ENCODE measurements at places on chromosomes 4 and X. TPM values are rescaled to one million over a fixed set of nuclear protein-coding genes. Genes with fewer than 3 reads are reported as not detected.

GRCh38 chr4:144597171-144597570 lies 48.8 kb upstream of the HHIP start:
- no peak for DNase-seq

NSUN7 gene
- 1.3 TPM for total RNA-seq

- DNase-seq, result no peak
These were observed 7.2 kb downstream of the PRKG2 start for GRCh38 chr4:81207828-81208227.

DNA sequence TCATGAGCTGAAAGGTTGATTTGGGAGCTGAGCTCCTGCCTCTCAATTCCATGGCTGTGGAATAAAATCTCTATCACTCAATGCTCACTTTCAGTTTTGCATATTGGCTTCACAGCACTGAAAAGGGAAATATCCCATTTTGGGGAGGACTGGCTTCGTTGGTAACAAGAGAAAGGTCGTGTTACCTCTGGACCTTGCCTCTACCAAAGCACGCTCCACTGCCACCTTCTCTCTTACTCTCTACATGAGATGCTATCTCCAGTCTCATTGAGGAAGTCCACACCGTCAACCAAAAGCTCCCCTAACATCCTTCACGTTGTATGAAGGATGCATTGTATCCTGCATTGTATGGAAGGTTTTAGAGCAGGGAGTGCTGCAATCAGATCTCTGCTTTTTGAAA lies 195.0 kb upstream of the LDB2 start:
- no peak for DNase-seq

MAGEC1 gene
- not detected for total RNA-seq

DNA sequence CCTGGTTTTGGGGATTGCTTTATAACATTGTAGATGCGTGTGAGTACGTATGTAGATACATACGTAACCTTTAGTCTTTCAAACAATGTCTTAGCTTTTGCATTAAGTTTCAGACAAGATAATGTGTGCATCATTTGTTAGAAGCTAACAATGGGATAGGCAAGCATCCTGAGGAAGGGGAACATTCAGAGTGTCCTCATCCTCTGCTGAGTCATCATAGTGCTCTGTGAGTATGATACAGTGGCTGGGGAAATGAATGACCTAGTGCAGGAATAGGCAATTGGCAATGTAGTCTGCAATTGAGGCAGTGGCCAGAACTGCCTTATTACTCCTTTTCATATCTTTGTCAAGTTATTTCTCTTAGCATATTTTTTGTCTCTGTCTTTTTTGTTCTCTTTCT lies 7.3 kb downstream of the NAP1L5 start:
- no peak for DNase-seq

DNA sequence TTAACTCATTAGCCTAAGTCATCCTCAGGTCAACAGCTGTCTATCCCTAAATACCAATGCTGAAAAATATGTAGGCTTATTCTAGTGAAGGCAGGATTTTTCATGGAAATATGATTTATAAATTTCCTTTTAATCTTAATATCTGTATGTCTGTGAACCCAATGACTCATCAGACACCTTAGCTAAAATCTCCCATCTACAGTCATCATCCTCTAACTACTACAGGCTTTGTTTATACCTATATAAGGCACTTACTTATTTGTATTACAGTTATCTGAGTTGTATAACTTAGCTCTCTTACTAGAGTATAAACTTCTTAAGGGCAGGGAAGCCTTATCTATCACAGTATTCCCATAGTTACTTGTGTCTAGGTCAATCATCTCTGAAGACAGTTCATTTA lies 24.2 kb downstream of the AMMECR1 start:
- DNase-seq, result no peak

DNA sequence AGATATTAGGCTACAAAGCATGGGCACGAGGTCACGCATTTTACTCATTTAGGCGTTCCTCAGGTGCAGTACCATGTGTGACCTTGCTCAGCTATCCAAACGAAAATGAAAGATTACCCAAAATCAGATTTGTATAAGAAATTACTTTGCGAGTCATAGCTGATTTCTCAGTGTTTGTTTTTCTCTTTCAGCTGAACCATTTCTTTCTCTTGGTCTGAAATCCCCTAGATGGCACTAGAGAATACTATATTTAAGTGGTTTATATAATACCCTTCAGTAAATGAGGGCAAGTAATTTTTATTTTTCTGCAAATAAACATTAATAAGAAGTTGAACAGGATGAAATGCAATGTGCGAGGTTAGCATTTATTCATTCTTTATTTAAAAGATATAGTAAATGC lies 496.6 kb downstream of the STIM2 start:
- no peak for DNase-seq

DNA sequence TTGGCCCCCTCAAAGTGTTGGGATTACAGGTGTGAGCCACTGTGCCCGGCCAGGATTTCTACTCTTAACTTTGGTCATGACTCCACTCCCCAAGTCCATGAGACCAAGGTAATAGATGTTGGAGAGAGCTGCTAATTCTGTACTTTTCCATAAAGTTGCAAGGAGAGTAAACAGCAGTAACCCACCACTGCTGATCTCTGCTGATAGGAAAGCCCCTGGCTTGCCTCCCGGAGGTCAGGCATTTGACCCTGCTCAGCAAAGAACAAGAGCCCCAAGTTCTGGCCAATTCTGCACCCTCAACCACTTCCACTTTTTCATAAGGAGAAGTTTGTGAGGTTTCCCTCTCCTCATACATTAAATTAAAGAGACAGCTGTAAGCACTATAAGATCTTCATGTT lies 143.0 kb downstream of the RASL11B start:
- DNase-seq, result no peak

DNA sequence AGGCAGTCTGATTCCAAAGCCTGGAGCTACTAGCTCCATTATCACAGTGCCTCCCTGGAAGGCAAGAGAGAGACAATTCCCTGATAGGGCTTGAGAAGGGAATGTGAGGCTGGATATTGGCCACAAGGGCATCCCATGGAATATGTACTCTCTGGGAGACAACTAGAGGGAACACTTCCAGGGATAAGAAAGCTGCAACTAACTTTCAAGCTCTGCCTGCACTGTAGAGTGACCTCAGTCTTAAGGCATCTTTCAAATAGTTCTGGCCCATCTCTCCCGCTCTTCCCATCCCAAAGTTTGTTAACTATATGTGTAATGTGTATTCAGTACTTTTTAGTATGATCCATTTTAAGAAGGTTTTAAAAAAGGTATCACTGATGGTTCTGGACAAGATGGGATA lies 13.1 kb upstream of the RNF212 start:
- no peak for DNase-seq

GRCh38 chr4:158155656-158156356 lies 17.0 kb downstream of the GASK1B start:
- no peak for DNase-seq

- no peak for DNase-seq
These were observed 168.4 kb upstream of the WDR1 start for GRCh38 chr4:10285028-10285427.

DNA sequence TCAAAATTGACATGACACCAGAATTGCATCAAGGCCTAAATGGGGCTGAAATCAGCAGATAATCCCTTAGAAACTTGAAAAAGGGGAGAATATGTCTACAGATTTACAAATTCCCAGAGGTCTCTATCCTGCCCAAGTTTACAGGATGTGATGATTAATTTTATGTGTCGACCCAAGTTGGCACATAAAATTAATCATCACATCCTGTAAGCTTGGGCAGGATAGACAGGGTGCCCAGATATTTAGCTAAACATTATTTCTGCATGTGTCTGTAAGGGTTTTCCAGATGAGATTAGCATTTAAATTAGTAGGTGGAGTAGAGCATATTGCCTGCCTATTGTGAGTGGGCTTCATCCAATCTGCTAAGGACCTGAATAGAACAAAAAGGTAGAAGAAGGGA lies 52.3 kb downstream of the ARHGEF6 start:
- no peak for DNase-seq

P2RY4 gene
- 0.28 TPM for total RNA-seq

- no peak for DNase-seq
These were observed 566.3 kb downstream of the IL15 start for GRCh38 chr4:142202404-142203332.

GRCh38 chr4:93303440-93303839 lies 525.1 kb upstream of the ATOH1 start:
- DNase-seq, result no peak

DNA sequence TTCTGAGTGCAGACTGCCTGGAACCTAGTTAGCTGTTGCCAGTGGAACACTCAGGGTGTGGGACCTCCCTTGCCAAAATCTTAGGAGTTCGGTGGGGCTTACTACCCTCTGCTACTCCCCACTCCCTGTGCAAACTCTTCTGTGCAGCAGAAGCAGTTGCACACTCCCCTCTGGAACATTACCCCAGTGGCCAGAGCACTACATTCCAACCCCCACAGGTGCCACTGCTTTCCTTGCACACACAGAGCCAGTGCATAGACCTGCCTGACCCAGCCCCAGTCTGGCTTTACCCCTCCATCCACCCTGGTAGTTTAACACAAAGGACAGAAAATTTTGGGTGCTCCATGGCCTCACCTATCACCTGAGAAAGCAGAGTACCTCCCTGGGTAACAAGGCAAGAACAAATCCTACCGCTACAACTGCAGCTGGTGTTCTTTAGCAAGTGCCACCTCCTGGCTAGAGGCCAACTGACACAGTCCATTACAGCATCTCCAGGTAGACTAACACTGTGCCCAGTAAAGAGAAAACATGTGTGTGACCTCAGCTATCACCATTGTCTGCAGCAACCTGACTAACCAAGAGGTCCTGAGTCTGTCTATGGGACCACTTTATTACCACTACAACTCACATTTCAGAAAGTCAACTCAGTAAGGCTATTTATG lies 11.5 kb upstream of the RASSF6 start:
- no peak for DNase-seq

FUNDC2 gene
- 110 TPM for total RNA-seq

RHOXF2 gene
- not detected for total RNA-seq

- DNase-seq, result no peak
These were observed 21.4 kb upstream of the ANXA10 start for GRCh38 chr4:168070903-168071302.

DNA sequence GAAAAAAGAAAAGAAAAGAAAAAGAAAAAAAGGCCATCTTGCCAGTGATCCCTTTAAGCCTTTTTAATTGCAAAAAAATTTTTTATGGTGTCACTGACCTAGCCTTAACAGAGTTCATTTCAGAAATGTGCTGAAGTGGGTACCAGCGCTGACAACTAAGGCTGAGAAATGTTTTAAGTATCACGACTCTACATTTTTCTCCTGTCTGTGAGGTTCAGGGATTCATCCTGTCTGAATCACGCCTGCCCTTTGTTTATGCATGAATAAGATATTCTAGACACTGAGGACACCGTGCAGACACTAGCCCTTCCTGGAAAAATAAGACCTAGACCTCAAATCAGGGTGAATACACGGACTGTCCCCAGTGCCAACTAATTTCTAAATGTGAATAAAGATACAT lies 154.4 kb upstream of the NOCT start:
- no peak for DNase-seq

DNA sequence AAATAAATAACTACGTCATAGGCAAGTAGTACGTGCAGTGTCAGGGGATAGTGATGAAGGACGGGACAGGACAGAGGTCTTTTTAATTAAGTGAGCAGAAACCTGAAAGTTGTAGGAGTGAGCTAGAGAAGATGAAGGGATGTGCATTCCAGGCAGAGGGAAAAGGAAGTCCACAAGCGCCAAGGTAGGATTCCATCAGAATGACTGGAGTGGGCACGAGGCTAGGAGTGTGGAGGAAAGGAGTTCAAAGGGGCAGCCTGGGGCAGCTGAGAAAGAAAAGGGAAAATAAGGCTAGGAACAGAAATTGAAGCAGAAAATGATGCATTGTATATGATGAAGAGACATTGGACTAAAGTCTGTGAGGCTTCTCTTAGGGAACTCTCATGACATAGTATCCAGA lies 192.2 kb upstream of the TLL1 start:
- DNase-seq, result no peak

DNA sequence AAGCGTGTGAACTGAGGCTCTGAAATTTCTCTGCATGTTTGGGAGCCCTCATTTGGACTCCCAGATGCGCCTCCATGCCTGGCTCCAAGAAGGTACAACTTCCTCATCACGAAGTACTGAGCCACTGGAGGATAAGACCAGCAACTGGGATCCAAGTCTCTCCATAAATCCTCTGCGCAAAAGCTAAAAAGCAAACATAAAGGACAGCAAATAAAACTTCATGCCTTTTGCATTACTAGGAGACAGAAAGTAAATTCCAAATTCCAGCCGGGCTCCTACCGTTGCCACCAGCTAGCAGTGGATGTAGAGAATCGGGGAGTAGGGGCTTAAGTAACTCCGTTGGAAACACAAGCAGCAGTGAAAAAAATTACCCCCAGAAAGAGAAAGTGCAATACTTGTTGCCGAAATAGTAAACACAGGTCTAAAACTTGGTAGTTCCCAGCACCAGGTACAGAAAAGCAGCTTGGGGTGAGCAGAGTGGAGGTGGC lies 477.1 kb upstream of the TENM3 start:
- no peak for DNase-seq

GRCh38 chr4:100289530-100289888 lies 99.2 kb upstream of the DDIT4L start:
- DNase-seq, result no peak

- no peak for DNase-seq
These were observed 116.0 kb upstream of the RPS6KA3 start for GRCh38 chrX:20382518-20383297.

DCLK2 gene
- total RNA-seq, result 8.8 TPM

DNA sequence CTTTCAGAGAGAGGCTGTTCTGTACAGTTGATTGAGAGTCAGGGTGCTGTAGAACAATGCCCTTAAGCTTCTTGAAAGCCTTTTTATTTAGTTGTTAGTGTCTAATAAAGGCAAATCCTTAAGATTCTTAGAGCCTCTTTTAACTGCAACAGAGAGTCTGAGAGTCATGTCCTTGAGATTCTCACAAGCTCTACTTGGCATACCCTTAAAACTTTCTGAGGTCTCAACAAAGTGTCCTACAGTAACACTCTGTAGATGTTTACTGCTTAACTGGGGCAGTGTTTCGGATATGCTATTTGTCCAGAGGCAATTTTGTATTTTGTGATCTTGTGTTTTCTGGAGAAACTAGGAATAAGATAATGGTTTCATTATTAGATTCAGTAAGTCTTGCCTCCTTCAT lies 209.7 kb downstream of the ARHGAP24 start:
- no peak for DNase-seq

TKTL2 gene
- total RNA-seq, result 0.09 TPM

IRS4 gene
- not detected for total RNA-seq

DNA sequence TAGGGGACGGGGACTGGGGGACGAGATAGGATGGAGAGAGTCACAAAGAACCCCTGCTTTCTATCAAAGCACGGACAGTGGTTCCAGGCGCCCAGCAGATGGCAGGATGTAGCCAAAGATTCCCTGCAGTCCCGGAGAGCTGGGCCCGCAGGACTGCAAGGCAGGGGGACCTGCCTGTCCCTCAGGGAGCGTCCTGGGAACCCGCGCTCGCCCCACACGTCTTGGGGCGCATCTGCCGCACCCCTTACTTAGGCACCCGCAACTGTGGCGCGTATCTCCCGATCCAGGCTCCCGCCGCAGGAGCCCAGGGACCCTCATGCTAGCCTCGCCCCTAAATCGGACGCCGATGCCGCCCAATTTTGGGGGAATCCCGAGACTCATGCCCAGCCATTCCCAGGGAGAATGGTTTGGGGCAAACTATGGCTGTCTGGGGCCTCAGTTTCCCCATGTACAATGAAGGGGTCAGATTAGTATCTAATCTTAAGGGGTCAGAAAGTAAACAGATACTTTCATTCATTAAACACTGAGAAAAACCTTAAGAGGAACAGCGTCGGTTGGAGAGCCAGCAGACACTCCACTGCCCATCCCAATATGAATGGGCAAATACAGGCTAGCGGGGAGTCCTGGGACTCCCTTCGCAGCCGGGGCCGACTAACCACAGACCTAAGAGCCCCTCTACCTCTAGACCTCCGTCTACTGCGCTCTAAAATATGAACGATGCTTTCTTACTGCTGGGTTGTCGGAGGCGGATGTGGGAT lies 581 bp upstream of the STK32B start:
- peak; percentile 36 for DNase-seq
